ENCODE measurements at places on chromosomes 1 and 21. TPM values are rescaled to one million over a fixed set of nuclear protein-coding genes. Genes with fewer than 3 reads are reported as not detected.

- no peak for DNase-seq
Observed at GRCh38 chr1:65119951-65120350, 28.1 kb upstream of the AK4 start.

GRCh38 chr1:116067566-116067890 is 43.7 kb upstream of the MAB21L3 start:
- DNase-seq: no peak

DNA sequence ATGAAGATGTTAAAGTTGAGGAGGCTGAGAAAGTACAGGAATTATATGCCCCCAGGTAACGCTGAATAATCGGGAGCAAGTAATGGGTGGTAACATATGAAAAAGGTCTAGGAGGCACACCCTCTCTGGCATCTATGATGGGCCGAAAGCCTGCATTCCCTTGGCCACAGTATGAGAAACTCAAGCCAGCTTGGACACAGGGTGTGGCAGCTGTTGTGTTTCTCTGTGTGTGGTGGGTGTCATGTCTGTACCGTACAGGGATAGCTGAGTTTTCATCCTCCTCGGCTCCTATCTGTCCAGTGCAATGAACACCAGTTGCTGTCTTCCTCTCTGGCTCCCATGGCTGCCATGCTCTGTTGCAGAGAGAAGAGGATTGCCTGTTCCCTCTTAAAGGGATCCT is 32.9 kb downstream of the NBPF3 start:
- no peak for DNase-seq

The FAM3B gene
- total RNA-seq: 0.23 TPM

The OLFML3 gene
- 4.3 TPM for total RNA-seq

The CD53 gene
- not detected for total RNA-seq

GRCh38 chr1:207152792-207153468 is 48.9 kb downstream of the C4BPA start:
- DNase-seq: no peak

- no peak for DNase-seq
Observed at GRCh38 chr1:227043755-227044154, 103.7 kb downstream of the COQ8A start.

The KDF1 gene
- not detected for total RNA-seq

GRCh38 chr21:40717028-40717427 is 129.9 kb downstream of the DSCAM start:
- DNase-seq: no peak

- DNase-seq: no peak
Observed at GRCh38 chr1:16183179-16183578, 27.3 kb upstream of the EPHA2 start.

The PCAT6 gene
- total RNA-seq: 4.5 TPM

The NPPA gene
- not detected for total RNA-seq

The KLF17 gene
- 0.34 TPM for total RNA-seq

- no peak for DNase-seq
Observed at GRCh38 chr21:33751120-33751519, 108.8 kb downstream of the ITSN1 start.

GRCh38 chr1:228143480-228144192 is 3.6 kb downstream of the GUK1 start:
- DNase-seq: no peak

The MYBPH gene
- total RNA-seq: not detected

DNA sequence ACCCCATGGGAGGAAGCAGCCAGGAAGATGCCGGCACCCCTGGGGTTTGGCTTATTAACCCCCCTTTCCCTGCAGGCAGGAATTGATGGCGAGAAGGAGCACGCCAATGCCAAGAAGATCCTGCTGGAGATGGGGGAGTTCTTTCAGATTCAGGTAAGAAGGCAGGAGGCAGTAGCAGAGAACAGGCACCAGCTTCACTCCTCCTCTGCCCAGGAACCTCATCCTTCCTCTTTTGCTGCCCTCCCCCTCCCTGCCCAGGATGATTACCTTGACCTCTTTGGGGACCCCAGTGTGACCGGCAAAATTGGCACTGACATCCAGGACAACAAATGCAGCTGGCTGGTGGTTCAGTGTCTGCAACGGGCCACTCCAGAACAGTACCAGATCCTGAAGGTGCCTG is 1.2 kb upstream of the RUSC1 start:
- no peak for DNase-seq

GRCh38 chr1:94237291-94238226 is at the start of gene ARHGAP29:
TSS of gene ARHGAP29 (minus strand) at chr1:94237584. CDS start at chr1:94231611, 5,973 bp downstream.
- DNase-seq: peak; percentile 73

DNA sequence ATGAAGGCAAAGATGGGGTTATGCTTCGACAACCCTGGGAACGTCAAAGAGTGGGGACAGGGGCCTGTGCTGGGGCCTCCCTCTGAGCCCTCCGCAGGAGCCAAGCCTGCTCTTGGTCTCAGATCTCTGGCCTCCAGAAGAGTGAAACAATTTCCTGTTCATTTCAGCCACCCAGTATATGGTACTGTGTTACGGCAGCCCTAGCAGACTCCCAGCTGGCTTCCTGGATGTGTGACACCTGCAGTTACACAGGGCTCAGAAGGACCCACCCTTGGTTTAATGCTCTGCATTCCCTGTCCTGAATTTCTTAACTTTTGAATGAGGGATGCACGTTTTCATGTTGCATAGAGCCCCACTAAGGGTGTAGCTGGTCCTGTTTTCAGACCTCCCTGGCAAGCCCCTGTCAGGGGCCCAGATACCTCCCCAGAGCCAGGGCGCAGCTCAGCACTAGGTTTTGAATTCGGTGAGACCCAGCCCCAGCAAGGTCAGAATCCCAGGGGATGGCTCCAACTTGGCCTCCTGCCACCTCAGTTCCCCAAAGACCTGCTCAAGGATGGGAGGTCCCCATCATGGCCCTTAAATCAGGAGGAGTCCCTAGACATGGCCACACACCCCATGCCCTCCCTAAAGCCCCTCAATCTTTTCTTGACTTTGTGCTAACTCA is 79.0 kb upstream of the IFFO2 start:
- DNase-seq: no peak

- DNase-seq: no peak
Observed at GRCh38 chr1:56931211-56931610, 34.6 kb downstream of the C8B start.

DNA sequence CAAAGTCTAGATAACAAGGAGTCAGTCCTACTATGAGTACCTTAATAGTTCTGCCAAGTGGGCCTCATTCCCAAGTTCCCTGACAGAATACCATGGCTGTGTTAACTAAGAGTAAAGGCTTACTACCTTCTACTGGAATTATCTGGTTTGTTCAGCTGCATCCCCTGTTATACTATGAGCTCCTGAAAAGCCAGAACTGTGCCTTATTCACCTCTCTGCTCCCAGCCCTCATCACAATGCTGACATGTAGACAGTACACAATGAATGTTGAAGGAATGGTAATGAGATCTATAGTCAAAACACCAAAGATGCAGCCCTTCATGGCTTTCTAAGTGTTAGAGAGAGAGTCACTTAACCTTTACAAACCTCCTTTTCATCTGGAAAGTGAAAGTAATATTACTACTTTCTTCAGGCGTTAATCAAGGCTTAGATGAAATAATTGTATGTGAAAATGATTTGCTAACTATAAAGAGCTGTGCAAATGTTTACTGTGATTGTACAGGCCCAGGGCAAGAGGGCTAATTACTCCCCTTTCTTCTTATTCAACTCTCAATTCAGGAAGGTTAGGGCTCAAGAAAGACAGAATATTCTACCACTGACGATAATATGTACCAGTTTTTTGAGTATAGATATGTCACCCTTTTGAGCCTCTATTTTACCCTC is 70.3 kb upstream of the MROH9 start:
- no peak for DNase-seq

The DVL1 gene
- 63.4 TPM for total RNA-seq

GRCh38 chr1:66757722-66758240 is 5.5 kb downstream of the DYNLT5 start:
- no peak for DNase-seq

GRCh38 chr21:41622201-41622600 is 114.2 kb upstream of the TMPRSS2 start:
- DNase-seq: no peak

DNA sequence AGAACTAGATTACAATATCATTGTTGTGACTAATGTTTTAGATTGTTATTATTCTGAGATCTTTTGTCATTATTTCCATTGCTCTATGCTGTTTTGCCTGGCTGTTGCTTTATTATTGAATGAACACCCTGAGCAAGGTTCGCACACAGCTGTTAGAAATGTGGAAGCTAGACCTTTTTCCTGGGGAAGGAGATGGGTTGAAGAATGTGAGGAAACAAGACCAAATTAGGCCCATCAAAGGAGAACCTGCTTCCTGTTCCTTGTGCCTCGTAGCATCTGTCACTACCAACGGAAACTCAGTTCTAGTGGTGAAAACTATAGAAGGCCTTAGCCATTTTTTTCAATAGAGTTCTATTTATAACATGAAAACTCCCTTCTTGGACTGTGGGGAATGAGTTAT is 68.7 kb downstream of the RGL1 start:
- DNase-seq: no peak

DNA sequence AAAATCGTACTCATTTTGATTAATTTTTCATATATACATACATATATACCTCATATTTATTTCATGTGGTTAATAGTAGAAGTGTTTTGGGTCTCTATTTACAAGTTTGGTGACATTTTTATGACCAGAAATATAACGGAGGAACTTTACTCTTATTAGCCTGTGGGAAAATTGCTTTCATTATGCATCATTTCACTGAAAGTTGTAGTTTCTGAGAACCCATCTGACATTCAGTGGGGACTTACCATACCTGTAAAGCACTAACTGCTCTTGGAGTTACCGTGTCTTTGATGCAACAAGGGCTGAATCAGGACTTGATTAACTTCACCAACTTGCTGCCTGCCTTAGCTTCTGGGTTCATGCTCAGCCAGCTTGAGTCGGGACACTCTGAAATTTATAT is 49.9 kb upstream of the ITPKB start:
- DNase-seq: no peak

The DCDC2B gene
- total RNA-seq: not detected

DNA sequence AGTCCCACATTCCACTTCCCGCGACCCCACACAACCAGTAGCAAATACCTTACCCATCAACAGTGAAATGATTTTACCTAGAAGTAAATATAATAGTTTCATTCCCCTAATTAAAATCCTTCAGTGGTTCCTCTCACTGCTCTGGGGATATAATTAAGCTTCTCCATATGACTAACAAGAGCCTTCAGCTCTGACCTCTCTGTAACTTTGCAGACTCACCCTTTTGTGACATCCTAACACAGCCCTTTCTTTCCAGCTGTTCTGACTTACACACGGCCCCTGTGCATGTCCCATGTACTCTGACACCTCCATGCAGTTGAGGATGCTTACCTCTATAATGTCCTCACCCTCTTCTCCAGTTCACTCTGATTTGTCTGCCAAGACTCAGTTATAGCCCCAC is 137.3 kb upstream of the SPAG17 start:
- no peak for DNase-seq

GRCh38 chr1:115340879-115341278 is 2.8 kb upstream of the NGF start:
- no peak for DNase-seq

The TFF2 gene
- total RNA-seq: not detected

The IVL gene
- total RNA-seq: not detected

DNA sequence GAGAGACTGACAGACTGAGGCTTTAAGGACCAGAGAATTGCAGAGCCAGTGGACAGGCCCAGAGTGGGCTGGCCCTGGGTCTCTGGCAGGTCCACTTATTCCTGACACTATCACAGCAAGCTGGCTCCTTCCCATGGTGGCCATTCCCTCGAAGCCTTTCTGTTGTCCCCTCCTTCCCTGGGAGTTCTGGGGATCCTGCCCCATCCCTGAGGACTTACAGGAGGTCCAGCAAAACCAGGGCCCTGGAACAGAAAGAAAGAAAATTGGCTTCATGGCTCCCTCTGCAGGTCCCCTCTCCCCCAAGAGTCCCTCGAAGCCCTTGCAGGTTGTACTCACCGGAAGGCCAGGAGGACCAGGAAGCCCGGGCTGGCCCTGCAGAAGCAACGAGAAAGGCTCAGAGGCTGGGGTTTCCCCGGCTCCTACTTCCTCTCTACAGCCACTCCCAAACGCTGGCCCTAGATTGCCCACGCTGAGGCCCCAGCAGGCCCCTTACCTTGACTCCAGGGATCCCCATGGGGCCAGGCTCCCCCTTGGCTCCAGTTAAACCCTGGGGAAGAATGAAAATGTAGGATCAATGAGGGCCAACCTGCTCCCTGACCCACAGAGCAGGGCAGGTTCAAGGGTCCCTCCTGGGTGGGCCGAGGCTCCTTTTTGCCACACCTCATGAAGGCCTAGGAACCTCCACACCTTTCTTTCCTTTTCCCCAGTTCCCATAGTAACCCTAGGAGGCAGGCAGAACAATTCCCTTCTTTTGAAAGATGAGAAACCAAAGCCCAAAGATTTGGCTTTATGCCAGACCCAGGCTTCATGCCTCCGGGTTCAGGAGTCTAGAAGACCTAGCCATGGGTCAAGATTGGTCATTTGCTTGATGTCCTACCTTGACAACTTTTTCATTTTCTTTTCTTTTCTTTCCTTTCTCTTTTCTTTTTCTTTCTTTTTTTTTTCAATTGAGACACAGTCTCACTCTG is 4.6 kb downstream of the COL9A2 start:
- no peak for DNase-seq

DNA sequence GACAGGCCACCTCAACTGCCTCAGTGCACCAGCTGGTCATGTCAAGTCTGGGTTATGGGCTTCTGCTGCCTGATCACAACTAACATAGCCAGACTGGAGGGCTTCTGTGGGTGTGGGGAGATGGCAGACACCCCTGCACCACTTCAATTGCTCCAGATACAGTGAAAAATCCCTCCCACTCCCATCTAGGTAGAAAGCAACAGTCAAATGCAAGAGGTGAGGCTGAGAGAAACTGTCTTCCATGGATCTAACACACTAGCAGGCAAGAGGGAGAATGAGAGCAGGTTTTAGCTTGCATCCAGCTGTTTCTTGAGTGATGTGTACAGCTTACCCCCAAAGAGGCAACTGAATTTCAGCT is 10.8 kb downstream of the KCNA2 start:
- DNase-seq: no peak

GRCh38 chr1:162881590-162881989 is 20.6 kb upstream of the CCDC190 start:
- DNase-seq: no peak

GRCh38 chr1:203028067-203028783 is 1.9 kb downstream of the PPFIA4 start:
- DNase-seq: no peak

GRCh38 chr1:37629008-37629407 is 5.7 kb downstream of the RSPO1 start:
- no peak for DNase-seq

DNA sequence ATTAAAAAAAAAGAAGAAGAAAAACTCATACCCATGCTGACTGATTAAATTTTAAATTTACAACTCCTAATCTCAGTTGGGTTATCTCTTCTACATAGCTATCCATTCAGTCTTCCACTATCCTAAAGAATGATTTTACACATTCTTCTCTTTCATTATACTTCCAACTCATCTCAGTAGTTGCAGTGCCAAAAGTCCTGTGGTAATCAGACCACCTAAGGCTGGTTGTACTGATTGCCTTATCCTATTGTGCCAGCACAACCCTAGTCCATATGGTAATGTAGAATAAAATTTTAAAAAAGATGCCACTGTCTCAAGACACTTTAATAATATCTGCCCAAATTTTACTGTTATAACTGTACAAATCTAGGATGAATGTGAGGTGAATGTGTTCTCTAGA is 448.0 kb downstream of the LRRIQ3 start:
- no peak for DNase-seq

The GBP4 gene
- not detected for total RNA-seq

Measured in neural crest cell (in vitro differentiated cells).